Right lung (tissue), 10 donors: ENCODE measurements at places on chromosomes 7 and 10.

GRCh38 chr10:48519481-48520183 lies 85.2 kb downstream of the ARHGAP22 start:
- DNase-seq: no peak

GRCh38 chr10:2278363-2278762 lies 541.0 kb upstream of the ADARB2 start:
- DNase-seq: no peak

- no peak for DNase-seq
Observed at GRCh38 chr7:111437736-111438135, 124.6 kb downstream of the IMMP2L start.

GRCh38 chr10:93542358-93542791 lies 24.1 kb upstream of the FFAR4 start:
- peak; percentile 32 for DNase-seq

DNA sequence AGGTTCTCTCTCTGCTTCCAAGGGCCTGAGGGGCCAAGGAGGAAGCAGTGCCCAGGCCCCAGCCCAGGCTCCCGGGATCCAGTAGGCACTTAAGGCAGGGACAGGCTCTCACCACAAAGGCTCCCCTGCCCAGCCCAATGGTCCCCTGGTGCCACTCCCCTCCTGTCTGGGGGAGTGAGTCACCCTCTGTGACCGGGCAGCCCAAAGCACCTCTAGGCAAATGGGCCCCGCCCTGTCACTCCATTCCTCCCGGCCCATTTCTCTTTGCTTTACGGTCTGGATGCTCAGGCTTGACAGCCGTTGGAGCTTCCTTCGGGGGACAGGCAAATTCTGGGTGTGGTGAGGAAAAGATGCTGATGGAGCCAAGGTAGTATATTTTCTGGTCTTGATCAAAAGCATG lies at the start of gene CALHM3:
CALHM3 (minus strand) TSS at position 106 of the 400 bp plus-strand sequence. CDS start 208 bp downstream, outside the sequence.
- DNase-seq: no peak

- DNase-seq: no peak
Observed at GRCh38 chr10:34347131-34347530, 468.0 kb downstream of the PARD3 start.

GRCh38 chr7:124413029-124413428 lies 352.6 kb downstream of the GPR37 start:
- no peak for DNase-seq

DNA sequence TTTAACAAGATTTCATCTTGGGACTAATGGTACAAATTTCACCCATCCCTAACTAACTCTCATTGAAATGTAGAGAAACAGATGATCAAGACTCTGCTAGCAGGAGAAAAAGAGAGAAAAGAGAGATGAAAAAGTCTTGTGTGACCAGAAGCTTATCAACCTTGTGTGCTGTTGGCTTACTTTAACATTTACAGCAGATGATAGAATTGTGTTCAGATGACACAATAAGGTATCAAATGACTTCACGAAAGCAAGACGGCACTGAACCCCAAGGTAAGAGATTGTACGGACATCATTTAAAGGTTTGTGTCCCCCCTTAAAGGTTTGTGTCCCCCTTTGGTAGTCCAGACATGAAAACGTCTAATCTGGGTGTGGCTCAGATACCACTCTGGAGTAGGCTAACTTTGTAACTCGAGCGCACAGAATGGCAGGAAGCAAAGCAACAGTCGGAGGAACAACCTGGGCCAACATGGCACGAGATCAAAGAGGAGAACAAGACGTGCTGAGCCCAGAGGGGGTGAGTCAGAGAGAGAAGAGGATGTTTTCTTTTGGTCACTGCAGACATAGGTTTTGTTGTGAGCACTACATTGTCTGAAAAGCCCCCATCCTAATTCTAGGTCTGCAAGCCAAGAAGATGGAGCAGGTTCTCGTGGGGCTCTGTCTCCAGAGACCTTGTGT lies 10.4 kb upstream of the LMBR1 start:
- DNase-seq: no peak

GRCh38 chr10:68684413-68684812 lies 36.6 kb upstream of the CCAR1 start:
- DNase-seq: no peak

- DNase-seq: no peak
Observed at GRCh38 chr7:50266635-50267386, 37.7 kb upstream of the IKZF1 start.

DNA sequence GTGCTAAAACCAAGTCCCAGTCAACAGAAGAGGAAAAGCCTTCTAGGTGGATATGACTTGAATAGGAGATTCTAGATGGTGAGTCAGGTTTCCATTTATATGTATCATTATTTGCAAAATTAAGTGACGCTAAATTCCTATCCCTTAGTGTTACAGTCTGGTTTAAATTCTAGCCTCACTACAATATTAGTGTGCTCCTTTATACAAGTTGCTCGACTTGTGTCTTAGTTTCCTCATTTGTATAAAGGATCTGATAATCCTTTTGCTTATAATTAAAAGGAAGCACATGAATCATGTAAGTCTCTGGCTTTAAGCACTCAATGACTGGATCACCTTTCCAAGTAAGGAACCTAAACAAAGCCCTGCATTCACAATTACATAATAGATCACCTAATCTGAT lies 105.7 kb downstream of the SVOPL start:
- no peak for DNase-seq

DNA sequence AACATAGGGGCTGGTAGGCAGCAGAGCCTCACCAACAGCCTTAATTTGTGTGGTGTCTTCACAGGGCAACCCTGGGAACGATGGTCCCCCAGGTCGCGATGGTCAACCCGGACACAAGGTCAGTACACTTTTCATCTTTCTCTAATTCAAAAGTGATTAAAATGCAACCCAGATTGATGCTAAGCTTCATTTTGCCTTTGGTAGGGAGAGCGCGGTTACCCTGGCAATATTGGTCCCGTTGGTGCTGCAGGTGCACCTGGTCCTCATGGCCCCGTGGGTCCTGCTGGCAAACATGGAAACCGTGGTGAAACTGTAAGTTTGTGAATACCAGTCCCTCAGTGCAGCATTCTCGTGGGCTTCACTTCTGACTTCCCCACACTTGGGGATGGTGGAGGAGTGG lies 30.9 kb downstream of the COL1A2 start:
- no peak for DNase-seq

- DNase-seq: no peak
Observed at GRCh38 chr7:67863911-67864310, 867.3 kb downstream of the TYW1 start.

DNA sequence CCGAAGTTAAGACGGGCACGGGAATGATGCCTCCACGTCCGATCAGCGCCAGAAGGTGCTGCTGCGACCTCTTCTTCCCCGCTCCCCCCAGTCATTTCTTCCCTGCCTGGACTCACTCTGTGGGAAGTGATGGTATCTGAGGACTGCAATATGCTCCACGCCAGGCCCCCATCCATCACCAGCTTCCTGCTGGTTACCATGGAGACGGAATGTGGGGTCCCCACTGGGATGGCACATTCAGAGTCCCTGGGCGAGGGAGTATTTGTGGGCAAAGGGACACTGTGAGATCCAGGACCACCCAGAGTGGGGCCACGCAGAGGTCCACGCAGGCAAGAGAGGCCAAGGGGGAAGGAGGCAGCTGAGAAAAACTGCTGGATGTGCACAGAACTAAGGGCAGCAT lies 39.7 kb downstream of the CARD11 start:
- DNase-seq: no peak

DNA sequence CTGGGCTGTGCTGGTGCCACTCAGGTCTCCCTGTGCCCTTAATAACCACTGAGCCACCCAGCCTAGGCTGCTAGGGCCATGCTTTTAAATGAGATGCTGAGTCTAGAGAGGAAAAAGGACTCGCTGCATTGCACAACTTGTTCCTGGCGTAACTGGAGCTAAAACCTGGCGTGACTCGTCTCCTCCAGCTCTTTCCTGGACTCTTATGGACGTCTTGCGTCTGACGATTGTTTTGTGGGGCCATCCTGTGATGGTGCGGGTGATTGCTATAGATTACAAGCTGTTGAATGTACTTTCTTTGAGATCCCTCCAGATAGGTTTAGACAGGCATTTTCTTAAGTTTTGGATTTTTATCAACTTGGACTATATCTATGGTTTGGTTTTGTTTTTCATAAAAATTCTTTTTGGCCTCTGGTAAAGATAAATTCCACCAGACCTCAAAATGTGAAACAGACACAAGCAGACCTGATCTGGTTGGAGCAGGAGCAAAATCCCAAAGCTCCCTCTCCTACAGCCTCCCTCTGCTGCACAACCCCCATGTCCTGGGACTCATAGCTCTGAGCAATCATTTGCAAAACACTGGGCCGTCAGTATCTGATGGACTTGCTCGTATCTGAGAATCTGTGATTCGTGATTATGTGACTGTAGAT lies 230.3 kb downstream of the ARHGAP12 start:
- DNase-seq: peak; percentile 33

- no peak for DNase-seq
Observed at GRCh38 chr10:30878920-30879319, 152.7 kb downstream of the ZNF438 start.

GRCh38 chr10:113609704-113610108 lies 54.1 kb downstream of the NRAP start:
- DNase-seq: no peak

GRCh38 chr7:116367171-116367813 lies 132.2 kb upstream of the CAV2 start:
- DNase-seq: no peak

DNA sequence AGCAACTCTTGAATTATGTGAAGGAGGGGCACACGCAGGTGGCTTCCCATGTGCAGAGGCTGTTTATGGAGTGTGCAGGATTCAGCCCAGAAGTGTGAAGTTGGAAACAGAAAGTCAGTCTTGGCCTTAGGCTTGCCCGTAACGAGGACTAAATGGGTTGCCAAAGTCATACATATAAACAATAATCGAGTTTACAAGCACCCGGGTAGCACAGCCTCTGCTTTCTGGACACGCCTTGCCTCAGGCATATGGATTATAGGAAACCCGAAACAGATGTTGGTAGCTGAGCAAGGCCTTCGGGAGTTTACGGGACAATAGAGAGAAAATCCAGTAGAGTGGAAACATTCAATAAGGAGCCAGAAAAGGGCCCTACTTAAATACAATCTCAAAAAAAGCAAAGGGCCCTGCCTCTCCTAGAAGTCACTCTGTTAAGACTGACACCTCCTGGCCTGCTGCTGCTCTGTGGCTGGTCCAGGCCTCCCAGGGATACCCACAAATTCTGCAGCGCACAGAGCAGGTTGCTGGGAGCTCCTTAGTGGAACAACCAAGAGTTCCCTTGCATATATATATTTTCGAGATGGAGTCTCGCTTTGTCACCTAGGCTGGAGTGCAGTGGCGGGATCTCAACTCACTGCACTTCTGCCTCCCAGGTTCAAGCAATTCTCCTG lies 48.5 kb downstream of the SMKR1 start:
- DNase-seq: no peak

- DNase-seq: no peak
Observed at GRCh38 chr7:50655490-50655889, 90.3 kb upstream of the DDC start.

- DNase-seq: peak; percentile 18
Observed at GRCh38 chr7:24757353-24758275, at the start of gene GSDME. Gene GSDME (minus strand): TSS chr7:24757464. CDS start chr7:24749774, 7,690 bp downstream.

DNA sequence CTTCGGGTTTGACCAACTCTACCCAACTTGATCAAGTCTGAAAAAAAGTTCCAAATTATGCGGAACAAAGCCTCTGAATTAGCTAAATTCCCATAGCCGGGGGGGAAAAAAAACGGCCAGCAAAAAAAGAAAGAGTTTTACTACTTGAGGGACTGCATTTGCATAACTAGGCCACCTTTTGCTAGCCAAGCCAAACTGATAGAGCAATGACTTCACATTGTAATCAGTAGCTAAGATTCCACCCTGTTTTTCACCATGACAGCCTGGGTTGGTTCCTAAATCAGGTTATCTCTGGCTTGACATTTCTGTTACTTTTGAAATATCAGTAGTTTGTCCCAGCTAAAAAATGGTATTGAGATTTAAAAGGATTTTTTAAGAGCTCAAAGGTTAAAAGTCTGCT lies 31.4 kb upstream of the CREB3L2 start:
- no peak for DNase-seq

- DNase-seq: no peak
Observed at GRCh38 chr7:1101563-1102431, 13.9 kb downstream of the GPER1 start.

- DNase-seq: no peak
Observed at GRCh38 chr7:33262476-33262875, 133.1 kb downstream of the BBS9 start.

DNA sequence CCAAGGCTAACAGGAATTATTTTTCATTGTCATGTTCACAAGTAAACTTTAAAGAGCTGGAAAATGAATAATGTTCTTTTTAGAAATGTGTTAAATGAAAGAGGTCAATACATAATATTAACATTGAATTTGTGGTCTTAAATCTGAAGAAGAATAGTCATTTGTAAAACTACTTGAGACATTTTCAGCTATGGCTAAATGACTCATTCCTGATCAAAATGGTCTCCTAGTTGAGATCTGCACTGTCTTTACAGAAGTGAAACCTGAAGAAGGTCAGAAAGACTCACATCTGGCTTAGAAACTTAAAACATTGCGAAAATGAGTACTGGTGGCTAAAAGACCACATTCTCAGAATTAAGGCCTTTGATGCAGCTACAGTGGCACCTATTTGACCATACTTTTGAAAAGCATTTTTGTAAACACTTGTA lies 5.9 kb downstream of the PIK3CG start:
- DNase-seq: no peak

DNA sequence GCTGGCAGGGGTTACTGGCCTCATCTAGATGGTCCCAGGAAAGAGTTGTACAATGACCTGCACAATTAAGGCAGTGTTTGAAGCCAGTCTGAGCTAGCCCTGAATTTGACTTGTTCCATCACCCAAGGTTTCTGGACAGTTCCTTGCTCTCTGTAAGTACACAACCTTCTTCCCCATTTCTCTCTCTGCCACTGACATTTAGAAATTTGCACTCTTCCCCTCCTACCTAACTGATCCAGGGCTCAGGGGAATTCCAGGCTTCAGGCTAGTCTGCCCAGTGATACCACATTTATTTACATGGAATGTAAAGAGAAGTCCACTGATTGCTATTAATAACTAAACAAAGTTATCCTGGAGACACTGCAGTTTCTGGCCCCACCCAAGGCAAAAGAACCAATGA lies 139.0 kb upstream of the GPR26 start:
- no peak for DNase-seq

GRCh38 chr7:300546-301290 lies 10.7 kb downstream of the FOXL3 start:
- DNase-seq: no peak

- DNase-seq: no peak
Observed at GRCh38 chr7:15515252-15515651, 46.6 kb downstream of the AGMO start.

DNA sequence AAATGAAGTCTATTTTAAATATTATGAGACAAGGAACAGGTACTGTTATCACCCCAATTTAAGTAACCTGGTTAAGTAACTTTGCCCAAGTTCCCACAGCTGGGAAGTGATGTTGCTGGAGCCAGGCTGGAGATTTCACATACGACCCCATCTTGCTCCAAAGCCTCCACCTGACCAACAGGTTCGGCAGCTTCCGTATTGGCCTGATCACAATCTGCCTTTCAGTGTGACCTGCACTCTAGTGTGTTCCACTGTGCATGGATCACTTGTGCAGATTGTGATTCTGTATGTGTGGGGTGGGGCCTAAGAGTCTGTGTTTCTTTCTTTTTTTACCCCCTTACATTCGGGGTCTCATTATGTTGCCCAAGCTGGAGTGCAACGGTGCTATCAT lies 66.1 kb downstream of the PRTFDC1 start:
- DNase-seq: no peak

GRCh38 chr10:130560116-130560515 lies 423.9 kb downstream of the GLRX3 start:
- DNase-seq: no peak
